ENCODE measurements at places on chromosomes 5 and 9.

DNA sequence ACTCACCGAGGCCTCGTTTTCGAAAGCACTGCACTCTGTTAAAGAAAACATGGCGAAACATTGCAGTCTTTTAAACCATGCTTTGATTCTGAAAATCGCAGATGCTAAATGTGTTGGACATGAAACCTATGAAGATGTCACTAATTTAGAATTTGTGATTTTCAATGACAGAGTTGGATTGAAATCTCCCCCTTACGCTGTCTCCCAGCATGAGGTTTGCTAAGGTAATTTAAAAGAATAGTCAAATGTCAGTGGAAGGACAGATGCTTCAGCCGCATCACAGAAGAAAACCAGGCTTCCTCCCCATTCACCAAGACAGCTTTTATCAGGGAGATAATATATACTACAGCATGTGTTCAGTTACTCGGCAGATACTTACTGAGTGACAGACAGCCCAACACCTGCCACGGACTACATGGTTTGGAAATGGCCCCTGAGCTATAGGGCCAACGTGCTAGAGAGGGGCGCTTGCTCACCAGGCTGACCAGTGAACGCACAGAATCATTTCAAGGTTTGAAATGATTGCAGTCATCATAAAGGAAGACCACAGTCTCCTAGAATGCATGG lies 136.9 kb downstream of the ADAMTS16 start:
- H3K27ac ChIP-seq = no peak overlapping the region

GRCh38 chr9:114156657-114157421 lies 1.5 kb downstream of the COL27A1 start:
- peaks cover 20% of the 10 kb centered on the region for H3K4me1 ChIP-seq
- peaks cover 36% of the 10 kb centered on the region for H3K27me3 ChIP-seq
- DNase-seq = peak; percentile 64
- no peak overlapping the region for H3K27ac ChIP-seq
- H3K4me3 ChIP-seq = peak overlapping the region; percentile 61

DNA sequence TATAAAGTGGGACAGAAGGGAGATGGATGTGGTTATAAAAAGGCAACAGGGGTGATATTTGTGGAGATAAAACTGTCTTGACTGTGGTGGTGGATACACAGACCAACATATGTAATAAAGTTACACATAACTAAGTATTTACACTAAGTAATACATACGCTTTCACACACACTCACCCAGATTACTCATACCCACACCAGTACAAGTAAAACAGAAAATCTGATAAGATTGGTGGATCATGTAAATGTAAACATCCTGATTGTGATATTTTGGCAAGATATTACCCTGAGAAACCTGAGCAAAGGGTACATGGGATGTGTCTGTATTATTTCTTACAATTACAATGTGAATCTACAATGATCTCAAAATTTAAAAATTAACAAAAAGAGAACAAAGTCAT lies 53.3 kb upstream of the SLIT3 start:
- no peak for DNase-seq
- no peak overlapping the region for H3K27ac ChIP-seq
- H3K4me3 ChIP-seq = no peak overlapping the region
- H3K36me3 ChIP-seq = no peaks in the 10 kb centered on the region
- no peaks in the 10 kb centered on the region for H3K4me1 ChIP-seq

DNA sequence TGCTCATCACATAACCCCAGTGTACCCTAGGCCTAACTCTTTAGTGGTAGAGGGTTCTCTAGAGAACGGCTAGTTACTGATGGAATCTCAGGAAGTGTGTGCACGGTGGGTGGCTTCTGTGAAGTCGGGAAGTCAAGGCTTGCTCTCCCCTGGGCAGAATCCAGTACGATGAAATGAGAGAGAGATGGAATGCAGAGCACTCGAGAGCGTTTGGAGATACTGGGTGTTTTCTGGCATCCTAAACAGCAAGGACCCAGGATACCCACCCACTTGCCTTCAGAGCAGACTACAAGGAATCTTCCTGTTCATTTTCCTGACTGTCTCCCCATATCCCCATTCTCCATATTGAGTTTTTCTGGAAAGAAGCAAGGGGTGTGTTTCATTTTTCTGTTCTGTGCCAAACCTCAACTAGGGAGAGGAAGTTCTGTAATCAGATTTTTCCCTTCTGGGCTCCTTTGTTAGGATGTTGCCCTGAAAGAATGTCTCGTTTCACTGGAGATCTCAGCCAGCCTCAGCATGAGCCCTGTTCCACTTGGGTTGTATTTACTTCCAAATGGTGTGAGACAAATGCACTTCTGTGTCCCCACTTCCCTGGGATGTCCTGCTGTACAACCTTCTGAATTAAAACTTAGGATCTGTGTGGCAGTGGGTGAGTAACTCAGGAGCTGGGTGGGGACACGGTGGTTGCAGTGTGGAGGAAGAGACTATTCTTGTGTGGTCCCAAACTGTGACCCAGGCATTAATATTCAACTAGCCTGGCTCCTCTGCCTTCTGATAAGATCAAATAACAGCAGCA lies 108.9 kb upstream of the SPRY4 start:
- no peak overlapping the region for H3K4me3 ChIP-seq
- DNase-seq = no peak
- no peaks in the 10 kb centered on the region for H3K36me3 ChIP-seq
- H3K4me1 ChIP-seq = peaks cover 26% of the 10 kb centered on the region
- H3K27me3 ChIP-seq = no peaks in the 10 kb centered on the region

DNA sequence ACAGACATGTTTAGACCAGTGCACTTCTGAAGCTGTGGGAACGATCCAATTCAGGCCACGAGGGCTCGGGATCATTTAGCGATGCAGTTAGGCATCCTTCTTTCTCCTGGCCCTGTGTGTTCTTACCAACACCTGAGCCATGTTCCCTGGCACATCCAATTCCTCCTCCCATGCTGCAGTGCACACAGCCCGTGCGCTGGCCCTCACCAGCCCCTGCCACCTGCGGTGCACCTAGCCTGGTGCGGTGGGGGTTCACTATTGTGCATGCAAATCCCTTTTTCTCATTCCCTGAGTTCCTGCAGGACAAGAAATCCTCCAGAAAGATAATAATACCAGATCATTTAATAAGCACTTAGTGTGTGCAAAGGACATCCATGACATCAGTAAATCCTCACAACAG lies 53.5 kb downstream of the NEURL1B start:
- no peaks in the 10 kb centered on the region for H3K27me3 ChIP-seq
- no peak overlapping the region for H3K4me3 ChIP-seq
- H3K4me1 ChIP-seq = peaks cover 44% of the 10 kb centered on the region
- DNase-seq = no peak

GRCh38 chr9:8252445-8252844 lies 452.9 kb upstream of the DMAC1 start:
- no peaks in the 10 kb centered on the region for H3K36me3 ChIP-seq
- no peaks in the 10 kb centered on the region for H3K4me1 ChIP-seq
- no peaks in the 10 kb centered on the region for H3K27me3 ChIP-seq
- no peak overlapping the region for H3K4me3 ChIP-seq
- DNase-seq = no peak

GRCh38 chr5:113182658-113183344 lies 206.2 kb downstream of the DCP2 start:
- H3K27ac ChIP-seq = no peak overlapping the region
- H3K4me3 ChIP-seq = no peak overlapping the region
- no peak for DNase-seq
- no peaks in the 10 kb centered on the region for H3K27me3 ChIP-seq
- H3K36me3 ChIP-seq = no peaks in the 10 kb centered on the region
- peaks cover 14% of the 10 kb centered on the region for H3K4me1 ChIP-seq
